ENCODE measurements at places on chromosomes 5 and 9.

DNA sequence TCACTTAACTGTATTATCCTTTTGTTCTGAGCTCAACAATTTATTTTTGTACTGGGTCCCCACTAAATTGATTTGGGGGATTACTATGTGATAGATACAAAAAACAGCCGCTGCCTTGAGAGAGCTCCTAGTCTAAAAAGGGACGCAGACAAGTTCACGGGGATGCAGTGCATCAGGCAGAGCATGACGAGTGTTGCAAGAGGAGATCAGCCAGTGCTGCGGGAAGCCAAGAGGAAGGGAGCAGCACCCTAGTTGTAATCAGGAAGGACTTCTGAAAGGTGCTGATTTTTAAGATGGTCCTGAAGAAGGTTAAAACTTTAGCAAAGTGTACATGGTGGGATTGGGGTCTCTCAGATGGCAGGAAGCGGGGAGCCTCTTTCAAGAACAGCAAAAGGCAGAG lies 15.8 kb downstream of the GALNT10 start:
- no peak for DNase-seq

- DNase-seq, result no peak
Observed at GRCh38 chr9:136688274-136689107, 1.2 kb upstream of the AGPAT2 start.

DNA sequence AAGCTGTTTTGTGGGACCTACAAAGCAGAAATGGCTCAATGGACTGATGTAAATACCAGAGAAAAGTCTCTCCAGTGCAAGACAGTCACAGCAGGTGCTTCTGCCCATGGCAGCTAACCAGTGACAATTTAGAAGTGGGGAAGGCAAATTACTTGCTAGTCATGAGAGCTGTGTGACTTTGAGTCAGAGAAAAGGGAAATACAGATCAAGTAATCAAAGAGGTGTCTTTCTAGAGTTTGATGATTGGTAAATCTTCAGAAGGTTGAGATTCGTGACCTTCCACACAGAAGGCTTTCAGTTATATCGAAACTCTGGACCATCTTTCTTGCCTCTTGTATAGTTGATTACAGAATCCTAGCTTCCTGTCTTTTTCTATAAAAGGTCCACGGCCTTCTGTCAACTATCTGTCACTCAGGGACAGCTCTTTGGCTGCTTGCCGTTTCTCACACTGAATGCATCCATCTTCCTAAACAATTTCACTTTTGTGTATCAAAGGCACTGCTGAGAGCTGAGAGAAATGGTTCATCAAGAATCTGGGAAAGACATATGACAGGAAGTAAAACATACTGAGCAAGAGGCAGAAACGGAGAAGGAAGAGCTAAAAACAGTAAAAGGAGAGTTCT lies 993.9 kb upstream of the ACO1 start:
- peak; percentile 11 for DNase-seq

DNA sequence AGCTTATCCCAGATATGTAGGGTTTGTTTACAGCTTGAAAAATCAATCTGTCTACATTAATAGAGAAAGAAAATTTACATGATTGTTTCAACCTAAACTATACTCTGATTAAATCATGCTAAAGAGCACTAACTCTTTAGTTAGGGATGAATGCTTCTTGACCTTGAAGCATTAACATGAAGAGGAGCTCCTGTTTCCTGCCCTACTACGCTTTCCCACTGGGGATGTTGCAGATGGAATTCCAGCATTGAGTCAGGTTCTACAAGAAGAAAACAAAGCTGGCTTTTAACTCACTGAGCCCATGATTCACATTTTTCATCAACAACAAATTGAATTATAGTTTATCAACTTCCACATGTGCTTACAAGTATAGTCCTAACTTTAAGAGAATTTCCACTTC lies 471.3 kb downstream of the TMEM232 start:
- DNase-seq, result no peak

DNA sequence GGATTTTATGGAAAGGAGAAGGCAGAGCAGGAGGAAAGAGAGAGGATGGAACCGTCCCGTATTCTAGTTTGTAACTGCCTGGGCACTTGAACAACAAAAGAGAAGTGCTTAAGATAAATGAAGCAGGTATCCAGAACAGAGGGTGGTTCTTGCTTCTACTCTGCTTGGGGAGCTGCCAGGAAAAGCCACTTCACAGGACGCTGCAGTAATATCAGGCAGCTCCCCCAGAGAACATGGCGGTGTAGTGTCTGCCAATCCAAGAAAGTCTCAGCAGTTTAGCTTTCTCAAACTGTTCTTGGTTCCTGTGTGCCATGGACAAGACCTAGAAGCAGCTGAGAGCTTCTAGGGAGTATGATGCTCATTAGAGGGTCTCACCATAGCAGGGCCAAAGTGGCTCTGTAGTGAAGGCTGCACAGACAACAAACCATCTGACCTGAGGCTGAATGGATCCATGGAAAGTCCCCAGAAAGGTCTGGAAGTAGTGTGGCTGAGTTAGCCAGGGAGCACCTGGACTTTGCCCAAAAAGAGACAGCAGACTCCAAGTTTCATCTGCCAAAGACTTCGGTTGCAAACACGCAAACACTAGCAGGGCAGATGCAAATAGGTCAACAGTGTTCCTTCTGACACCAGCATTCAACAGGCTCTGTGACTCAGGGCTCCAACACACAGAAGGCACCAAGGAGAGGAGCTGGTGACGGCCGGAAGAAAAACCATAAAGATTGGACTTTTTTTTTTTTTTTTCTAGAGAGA lies 72.2 kb upstream of the TNFSF8 start:
- DNase-seq, result no peak

DNA sequence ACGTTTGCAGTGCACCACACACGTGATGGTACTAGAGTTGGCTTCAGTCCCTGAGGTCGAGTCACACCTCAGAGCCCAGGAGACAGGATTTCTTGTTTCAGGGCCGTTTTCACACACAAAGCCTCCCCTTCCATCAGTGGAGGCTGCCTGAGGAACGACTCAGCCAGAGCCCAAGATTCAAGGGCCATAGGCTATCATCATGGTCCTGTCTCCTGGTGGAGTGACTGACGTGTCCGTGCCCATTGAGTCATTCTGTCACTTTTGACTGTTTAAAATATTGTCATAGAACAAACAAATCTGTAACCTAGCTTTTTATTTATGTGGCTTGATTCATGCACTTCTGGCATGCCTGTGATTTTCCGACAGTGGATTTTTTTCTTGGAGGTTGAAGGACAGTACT lies 28.3 kb downstream of the CAMK2A start:
- DNase-seq, result no peak

GRCh38 chr5:164303646-164304215 lies 798.3 kb downstream of the MAT2B start:
- DNase-seq, result no peak

DNA sequence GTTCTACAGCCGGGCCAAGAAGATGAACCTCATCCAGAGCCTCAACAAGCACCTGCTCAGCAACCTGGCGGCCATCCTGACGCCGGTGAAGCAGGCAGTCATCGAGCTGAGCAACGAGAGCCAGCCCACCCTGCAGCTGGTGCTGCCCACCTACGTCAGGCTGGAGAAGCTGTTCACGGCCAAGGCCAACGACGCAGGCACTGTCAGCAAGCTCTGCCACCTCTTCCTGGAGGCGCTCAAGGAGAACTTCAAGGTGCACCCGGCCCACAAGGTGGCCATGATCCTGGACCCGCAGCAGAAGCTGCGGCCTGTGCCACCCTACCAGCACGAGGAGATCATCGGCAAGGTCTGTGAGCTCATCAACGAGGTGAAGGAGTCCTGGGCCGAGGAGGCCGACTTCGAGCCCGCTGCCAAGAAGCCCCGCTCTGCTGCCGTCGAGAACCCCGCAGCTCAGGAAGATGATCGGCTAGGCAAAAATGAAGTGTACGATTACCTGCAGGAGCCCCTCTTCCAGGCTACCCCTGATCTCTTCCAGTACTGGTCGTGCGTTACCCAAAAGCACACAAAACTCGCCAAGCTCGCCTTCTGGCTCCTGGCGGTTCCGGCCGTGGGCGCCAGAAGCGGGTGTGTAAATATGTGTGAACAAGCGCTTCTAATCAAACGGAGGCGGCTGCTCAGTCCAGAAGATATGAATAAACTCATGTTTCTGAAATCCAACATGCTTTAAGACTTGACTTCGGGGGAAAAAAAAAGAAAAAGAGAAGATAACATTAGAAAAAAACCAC lies 28.5 kb downstream of the AMBP start:
- no peak for DNase-seq

- DNase-seq, result no peak
Observed at GRCh38 chr9:69019808-69020207, 5.9 kb upstream of the PRKACG start.

DNA sequence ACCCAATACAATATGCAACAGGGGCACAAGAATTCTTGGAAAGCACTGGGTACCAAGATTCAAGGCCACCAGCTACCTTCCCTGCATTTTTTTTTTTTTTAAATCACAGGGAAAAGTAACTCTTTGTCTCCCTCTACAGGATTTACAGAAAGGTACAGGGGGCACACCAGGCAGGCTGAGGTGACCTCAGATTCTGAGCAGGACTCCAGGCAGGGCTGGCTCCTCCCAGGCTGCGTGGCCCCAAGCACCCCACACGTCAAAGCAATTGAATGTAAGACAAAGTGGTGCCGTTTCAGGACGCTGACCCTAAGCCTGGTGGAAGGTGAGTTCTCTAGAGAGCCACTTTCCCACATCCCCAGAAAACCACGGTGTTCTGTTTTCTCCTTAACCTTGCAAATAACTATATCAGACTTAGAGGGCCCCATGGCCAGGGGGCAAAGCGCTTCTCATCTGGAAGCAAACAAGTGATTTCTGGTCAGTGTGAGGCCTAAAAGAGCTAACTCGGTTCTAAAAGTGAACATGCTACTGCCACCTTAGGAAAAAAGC lies 222.6 kb downstream of the ROR2 start:
- peak; percentile 69 for DNase-seq
